ENCODE measurements at places on chromosomes 4 and X. TPM values are rescaled to one million over a fixed set of nuclear protein-coding genes. Genes with fewer than 3 reads are reported as not detected.

DNA sequence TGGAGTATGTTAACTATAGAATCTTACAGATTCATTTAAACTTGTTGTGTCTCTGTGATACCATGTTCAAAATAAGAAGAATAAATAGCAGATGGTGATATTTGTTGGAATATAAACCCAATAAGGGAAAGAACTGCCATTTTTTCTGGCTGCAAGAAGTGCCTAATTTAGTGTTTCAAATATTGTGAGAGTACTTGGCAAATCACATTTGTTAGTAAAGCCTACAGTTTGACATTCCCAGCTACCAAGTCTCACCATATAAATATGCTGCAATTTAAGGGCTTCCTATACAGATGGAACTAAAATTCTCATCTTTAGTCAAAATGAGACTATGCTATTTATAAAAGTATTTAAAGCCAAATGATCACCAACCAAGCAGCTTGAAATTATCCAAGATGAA, 96.0 kb upstream of the WDFY3 start:
- H3K4me3 ChIP-seq, result no peak overlapping the region
- H3K36me3 ChIP-seq, result no peaks in the 10 kb centered on the region
- DNase-seq, result no peak
- H3K27ac ChIP-seq, result no peak overlapping the region

The CTAG2 gene
- not detected for total RNA-seq

The ZCCHC18 gene
- 0.76 TPM for total RNA-seq

GRCh38 chr4:139682309-139682708, 16.7 kb downstream of the MGST2 start:
- no peak for DNase-seq
- H3K36me3 ChIP-seq, result peaks cover 40% of the 10 kb centered on the region
- H3K27ac ChIP-seq, result peak overlapping the region; percentile 52
- H3K4me3 ChIP-seq, result no peak overlapping the region
- peaks cover 29% of the 10 kb centered on the region for H3K4me1 ChIP-seq

- H3K36me3 ChIP-seq, result no peaks in the 10 kb centered on the region
- no peak overlapping the region for H3K27ac ChIP-seq
- H3K4me1 ChIP-seq, result no peaks in the 10 kb centered on the region
- no peak for DNase-seq
- H3K4me3 ChIP-seq, result no peak overlapping the region
Observed at GRCh38 chrX:7798327-7798726, 44.6 kb upstream of the VCX start.

The PCYT1B gene
- total RNA-seq, result not detected

- no peaks in the 10 kb centered on the region for H3K4me1 ChIP-seq
- no peak overlapping the region for H3K4me3 ChIP-seq
- no peaks in the 10 kb centered on the region for H3K27me3 ChIP-seq
- no peaks in the 10 kb centered on the region for H3K36me3 ChIP-seq
- DNase-seq, result no peak
- H3K27ac ChIP-seq, result no peak overlapping the region
Observed at GRCh38 chr4:143743591-143743990, 43.1 kb upstream of the FREM3 start.

DNA sequence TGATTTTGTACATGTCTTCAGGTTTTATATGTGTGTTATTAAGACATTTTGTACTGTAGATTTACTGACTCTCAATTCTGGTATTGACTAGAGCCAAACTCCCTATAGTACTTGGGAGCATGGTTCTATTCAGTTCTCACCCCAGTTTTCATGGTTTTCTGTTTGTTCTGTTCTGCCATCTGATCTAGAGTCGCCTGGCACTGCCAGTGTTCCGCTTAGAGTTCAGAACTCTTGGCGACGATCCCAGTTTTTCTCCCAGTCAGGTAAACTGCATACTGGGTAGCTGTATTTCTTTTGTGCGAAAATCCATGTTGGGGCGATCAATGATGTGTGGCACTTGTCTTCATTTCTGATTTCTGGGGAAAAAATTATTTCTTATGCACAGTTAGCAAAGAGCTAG, 78.0 kb downstream of the PHOX2B start:
- no peaks in the 10 kb centered on the region for H3K27me3 ChIP-seq
- no peaks in the 10 kb centered on the region for H3K4me1 ChIP-seq
- no peak overlapping the region for H3K27ac ChIP-seq
- no peaks in the 10 kb centered on the region for H3K36me3 ChIP-seq
- no peak for DNase-seq
- H3K4me3 ChIP-seq, result no peak overlapping the region

DNA sequence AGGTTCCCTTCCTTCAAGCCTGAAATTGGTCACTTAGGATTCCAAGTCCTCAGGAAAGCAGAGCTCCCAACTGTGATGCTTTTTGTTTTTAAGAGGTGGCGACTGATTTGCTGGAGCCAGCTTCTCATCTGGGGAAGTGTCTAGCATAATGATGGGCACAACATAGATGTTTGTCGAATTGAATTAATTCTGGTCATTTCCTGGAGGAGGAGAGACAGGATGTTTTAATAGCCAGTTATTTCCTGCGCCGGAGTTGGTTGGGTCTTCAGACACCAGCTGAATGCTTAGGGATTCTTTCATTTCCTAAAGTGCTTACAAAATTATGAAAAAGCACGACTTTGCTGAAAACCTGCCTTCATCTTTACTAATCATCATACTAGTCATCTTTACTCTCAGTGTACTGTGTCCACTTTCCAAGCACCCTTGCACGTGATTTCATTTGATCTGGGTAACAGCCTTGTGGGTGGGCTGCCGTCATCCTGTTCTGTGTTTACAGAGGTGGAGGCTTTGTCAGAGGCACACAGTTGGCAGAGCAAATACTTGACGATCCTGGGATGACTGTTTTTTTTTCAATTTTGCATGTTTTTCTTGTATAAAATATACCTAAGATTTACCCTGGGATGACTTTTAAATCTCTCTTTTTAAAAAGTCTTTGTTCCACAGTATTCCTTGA, 49.5 kb downstream of the RGS12 start:
- peaks cover 4% of the 10 kb centered on the region for H3K4me1 ChIP-seq
- H3K4me3 ChIP-seq, result no peak overlapping the region
- no peak overlapping the region for H3K27ac ChIP-seq
- H3K36me3 ChIP-seq, result no peaks in the 10 kb centered on the region
- peaks cover 5% of the 10 kb centered on the region for H3K27me3 ChIP-seq
- DNase-seq, result no peak

DNA sequence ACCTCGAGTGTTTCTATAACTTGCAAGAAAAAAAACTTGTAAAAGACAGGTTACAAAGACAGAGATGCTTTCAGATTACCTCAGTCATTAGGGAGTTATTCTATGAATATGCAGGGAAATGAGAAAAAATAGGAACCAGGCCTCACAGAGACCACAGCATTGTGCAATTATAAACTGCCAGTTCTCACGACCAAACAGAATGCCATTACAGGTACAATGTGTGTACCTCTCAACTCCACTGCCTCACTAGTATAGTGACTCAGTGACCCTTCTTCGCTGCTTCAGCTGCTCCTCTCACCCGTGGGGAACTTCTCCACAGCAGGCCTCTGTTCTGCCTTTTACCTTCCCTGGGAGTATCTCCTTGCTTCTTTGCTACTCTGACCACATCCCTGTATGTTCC, 2.3 kb upstream of the HTATSF1 start:
- peaks cover 3% of the 10 kb centered on the region for H3K27me3 ChIP-seq
- DNase-seq, result no peak
- H3K4me3 ChIP-seq, result no peak overlapping the region
- peaks cover 20% of the 10 kb centered on the region for H3K4me1 ChIP-seq
- H3K27ac ChIP-seq, result no peak overlapping the region
- H3K36me3 ChIP-seq, result peaks cover 5% of the 10 kb centered on the region

- no peak for DNase-seq
- H3K4me3 ChIP-seq, result no peak overlapping the region
- no peaks in the 10 kb centered on the region for H3K27me3 ChIP-seq
- peaks cover 75% of the 10 kb centered on the region for H3K4me1 ChIP-seq
- H3K36me3 ChIP-seq, result peaks cover 10% of the 10 kb centered on the region
Observed at GRCh38 chr4:152112887-152113286, 352.1 kb upstream of the GATB start.

- no peak overlapping the region for H3K27ac ChIP-seq
- H3K36me3 ChIP-seq, result peaks cover 40% of the 10 kb centered on the region
- no peak overlapping the region for H3K4me3 ChIP-seq
- H3K4me1 ChIP-seq, result no peaks in the 10 kb centered on the region
Observed at GRCh38 chr4:3176367-3177229, 72.4 kb upstream of the MSANTD1 start.

The SHISA3 gene
- total RNA-seq, result not detected

DNA sequence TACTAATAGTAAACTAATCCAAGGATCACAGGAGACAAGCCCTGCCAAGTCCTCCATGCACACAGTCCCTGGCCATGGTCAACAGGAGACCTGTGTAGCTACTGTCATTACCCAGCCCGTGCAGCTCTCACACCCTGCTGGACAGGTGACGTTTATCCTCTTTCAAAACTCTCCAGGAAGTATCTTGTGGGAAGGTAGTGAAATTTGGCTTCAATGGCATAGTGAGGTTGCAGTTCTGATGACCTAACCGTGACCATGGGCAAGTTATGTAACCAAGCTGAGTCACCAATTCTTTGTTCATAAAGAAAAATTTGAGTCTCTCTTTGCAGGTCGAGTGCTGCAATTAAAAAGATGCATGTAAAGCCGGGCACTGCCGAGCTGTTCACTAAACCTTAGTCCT, 11.3 kb upstream of the SLC2A9 start:
- DNase-seq, result no peak
- H3K27ac ChIP-seq, result no peak overlapping the region
- peaks cover 19% of the 10 kb centered on the region for H3K4me1 ChIP-seq
- H3K27me3 ChIP-seq, result peaks cover 5% of the 10 kb centered on the region

DNA sequence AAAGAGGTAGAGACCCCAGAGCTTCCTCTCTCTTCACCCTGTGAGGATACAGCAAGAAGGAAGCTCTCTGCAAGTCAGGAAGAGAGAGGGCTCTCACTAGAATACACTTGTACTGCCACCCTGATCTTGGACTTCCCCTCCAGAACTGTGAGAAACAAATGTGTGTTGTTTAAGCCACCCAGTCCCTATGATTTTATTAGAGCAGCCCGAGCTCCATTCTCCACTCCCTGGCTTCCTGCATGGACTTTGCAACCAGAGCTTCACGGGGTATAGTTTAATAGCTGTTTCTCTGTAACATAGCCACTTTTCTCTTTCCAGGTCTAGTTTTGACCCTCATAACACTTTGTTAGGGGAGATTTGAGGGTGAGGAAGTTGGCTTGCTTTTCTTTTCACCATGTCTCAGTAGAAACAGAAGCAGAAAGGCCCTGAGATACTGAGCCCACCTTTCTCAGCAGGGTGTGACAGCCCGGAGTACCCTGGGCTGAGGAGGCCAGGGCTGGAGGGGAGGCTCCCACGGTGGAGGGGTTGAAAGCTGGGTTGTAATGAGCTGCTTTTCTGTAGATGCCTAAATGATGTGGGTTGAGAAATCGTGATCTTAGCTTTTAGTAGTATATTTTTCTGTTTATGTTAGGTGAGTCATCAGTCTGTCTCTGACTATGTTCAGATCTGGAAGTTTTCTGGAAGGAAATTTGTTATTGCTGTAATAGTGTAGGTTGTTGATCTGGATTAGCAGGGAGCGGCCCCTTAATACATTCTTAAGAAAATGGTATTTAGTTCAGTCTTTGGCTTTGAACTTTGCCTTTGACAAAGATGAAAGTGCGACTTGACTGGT, 118.6 kb downstream of the PTTG2 start:
- H3K27me3 ChIP-seq, result no peaks in the 10 kb centered on the region
- peaks cover 30% of the 10 kb centered on the region for H3K4me1 ChIP-seq
- H3K4me3 ChIP-seq, result no peak overlapping the region
- H3K27ac ChIP-seq, result peak overlapping the region; percentile 77

The TAF7L gene
- total RNA-seq, result 0.36 TPM

GRCh38 chr4:55435141-55435841, 39.5 kb downstream of the TMEM165 start:
- no peak overlapping the region for H3K4me3 ChIP-seq
- DNase-seq, result peak; percentile 1
- peak overlapping the region; percentile 7 for H3K27ac ChIP-seq
- H3K27me3 ChIP-seq, result no peaks in the 10 kb centered on the region

GRCh38 chr4:149166876-149167275, 648.8 kb downstream of the IQCM start:
- H3K27ac ChIP-seq, result no peak overlapping the region
- no peak overlapping the region for H3K4me3 ChIP-seq
- H3K27me3 ChIP-seq, result no peaks in the 10 kb centered on the region
- no peaks in the 10 kb centered on the region for H3K4me1 ChIP-seq
- no peak for DNase-seq
- H3K36me3 ChIP-seq, result no peaks in the 10 kb centered on the region

DNA sequence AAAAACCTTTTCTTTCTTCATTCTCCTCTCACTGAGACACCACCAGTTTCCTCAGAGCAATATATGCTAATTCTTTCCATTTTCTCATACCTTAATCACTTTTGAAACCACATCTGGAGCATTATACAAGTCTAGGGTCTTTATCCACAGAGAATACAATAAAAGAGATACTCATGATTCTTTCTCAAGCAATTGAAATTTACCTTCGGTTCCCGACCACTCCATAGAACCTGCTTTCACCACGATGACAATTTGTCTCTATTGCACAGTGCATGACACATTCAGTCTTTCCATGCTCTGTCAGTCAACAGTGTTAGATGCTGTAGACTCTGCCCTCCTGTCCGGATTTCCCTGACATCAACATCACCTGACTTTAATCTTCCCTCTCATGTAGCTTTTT, 409.3 kb upstream of the NWD2 start:
- H3K36me3 ChIP-seq, result no peaks in the 10 kb centered on the region
- no peak overlapping the region for H3K4me3 ChIP-seq
- DNase-seq, result no peak
- no peaks in the 10 kb centered on the region for H3K4me1 ChIP-seq
- no peak overlapping the region for H3K27ac ChIP-seq

DNA sequence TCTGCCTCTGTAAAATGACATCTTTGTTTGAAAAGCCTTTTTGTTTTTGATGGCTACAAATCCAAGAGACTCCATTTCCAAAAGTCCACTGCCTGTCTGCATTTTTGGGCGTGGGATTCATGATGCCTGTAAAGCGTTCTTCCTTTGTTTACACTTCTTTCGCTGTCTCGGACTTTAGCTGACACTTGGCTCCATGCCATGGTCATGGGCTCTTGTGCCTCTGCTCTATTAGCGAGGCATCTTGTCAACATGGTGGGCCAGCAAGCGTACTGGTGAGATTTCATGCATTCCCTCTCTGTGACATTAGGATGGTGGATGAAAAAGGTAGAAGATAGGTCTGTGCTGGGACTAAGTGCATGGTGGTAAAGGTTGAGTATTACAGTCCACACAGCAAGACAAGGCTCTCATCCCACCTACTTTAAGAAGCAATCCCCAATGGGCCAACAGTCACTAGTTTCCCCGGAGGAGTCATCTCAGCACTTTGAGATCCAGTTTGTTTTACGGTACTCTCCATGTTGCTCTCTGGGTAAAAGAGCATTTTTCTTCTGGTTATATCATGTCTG, 298.2 kb upstream of the KLF3 start:
- DNase-seq, result no peak
- H3K4me1 ChIP-seq, result no peaks in the 10 kb centered on the region
- no peak overlapping the region for H3K27ac ChIP-seq
- no peak overlapping the region for H3K4me3 ChIP-seq
- H3K36me3 ChIP-seq, result no peaks in the 10 kb centered on the region

The ARSJ gene
- total RNA-seq, result not detected

Data from activated T-helper 1 cell treated with anti-CD3 and anti-CD28 coated beads, Interleukin-12 subunit alpha, Interleukin-12 subunit beta, Interleukin-2, Interleukin-4 antibody, amounts not matched to agents 30 ng/mL and 10 ng/mL and 1 ng/mL, durations not matched to agents 14 hours and 24 hours and 36 hours (primary cell).